ENCODE measurements at places on chromosomes 3 and 15.

GRCh38 chr3:162643245-162643644 is 1146.6 kb downstream of the OTOL1 start:
- no peak for DNase-seq

- DNase-seq = no peak
Observed at GRCh38 chr15:50909010-50909317, 481 bp downstream of the AP4E1 start.

DNA sequence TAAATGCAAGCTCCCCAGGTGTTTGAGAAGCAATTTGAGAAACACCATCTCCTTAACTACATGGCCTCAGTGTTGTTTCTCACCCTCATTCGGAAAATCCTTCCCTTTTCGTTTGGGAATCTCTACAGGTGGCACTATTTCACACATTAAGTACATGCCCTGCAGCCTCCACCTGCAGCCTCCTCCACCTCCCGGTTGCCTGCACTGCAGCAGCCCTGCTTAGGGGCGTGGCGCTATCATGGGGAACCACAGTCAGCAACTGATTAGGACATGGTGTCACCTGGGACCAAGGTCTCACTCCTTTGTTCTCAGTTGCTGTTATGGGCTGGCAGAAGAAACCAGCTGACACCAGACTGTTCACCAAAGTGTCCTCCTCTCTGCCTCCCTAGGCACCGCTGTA is 11.7 kb upstream of the ZNF774 start:
- DNase-seq = no peak

DNA sequence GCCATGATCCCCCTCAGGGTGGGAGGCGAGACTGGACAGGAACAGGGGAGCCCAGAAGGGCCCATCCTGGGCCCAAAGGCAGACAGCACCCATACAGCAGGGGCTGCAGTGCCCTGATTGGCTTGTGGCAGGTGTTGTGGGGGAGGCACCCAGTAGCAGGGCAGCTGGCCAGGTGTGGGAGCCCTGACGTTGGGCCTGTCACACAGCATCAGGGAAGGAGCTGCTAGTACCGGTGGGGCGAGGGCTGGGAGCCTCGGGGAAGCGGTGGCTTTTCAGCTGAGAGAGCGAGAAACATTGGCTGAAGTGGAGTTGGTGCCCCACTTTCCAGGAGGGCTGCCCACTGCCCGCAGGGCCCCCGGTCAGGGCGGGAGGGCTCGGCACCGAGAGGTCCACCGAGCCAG is 19.7 kb upstream of the CYP11A1 start:
- no peak for DNase-seq

- no peak for DNase-seq
Observed at GRCh38 chr3:109874896-109875708, 537.8 kb upstream of the DPPA4 start.

DNA sequence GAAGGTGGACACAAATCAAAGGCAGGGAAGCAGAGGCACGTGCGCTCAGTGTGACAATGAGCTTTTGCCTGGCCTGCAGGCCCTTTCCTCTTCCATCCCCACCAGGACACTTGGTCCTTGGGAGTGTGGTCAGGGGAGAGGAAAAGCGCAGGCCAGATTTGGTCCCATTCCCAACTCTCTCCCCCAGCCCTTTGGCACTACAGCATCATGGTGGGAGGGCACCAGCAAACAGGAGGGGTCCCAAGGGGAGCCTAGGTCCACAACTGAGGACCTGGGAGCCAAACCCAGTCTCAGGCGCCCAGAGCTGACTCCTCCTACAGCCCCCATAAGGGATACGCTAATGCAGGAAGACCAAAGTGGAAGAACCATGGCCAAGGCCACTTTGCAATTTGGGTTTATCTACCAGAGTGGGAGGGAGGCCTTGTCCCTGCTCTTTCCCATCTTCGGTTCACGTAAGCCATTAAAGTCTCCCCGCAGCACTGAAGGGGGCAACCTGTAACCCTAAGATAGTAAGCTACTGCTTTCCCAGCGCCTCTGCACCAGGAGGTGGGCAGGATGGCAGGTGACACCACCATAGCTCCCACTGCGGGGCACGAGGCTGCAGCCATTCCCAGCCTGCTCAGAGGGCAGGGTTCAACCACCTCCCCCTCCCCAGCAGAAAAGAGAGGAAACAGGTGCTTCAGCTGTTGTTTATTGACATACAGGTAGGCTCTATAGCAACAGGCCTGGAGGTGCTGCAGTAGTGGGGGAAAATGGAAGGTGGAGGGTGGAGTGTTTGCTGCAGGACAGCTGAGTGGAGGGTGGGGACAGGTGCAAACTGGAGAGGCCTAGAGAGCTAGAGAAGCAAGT is 993 bp upstream of the GRAMD2A start:
- DNase-seq = no peak

DNA sequence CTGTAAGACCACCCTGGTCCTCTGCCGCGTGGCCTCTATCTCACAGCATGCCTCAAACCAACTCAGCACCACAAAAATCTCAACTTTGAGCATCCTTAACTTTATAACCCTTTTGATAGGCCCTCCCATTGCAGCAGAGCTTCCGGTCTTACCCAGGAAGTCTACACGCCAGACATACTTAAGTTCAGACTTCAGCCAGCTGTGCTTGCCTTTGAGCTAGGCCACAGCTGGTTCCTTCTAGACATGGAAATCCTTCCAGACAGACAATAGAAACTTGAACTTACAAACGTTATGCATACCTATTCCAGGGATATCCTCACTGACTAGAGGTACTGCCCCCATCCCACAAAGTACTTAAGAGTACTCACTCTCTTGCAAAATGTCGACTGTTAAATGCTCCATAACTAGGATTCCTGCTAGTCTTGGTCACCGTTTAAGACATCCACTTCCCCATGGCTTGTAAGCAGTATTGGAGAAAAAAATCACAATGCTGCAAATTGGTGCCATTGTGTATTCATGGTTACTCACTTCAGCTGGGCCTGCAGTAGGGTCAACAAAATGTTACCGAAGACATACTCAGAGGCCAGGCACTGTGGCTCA is 183.5 kb downstream of the TBL1XR1 start:
- no peak for DNase-seq

GRCh38 chr3:184453296-184453695 is 73.4 kb downstream of the CHRD start:
- no peak for DNase-seq

- no peak for DNase-seq
Observed at GRCh38 chr3:141280086-141280485, 48.5 kb downstream of the PXYLP1 start.

DNA sequence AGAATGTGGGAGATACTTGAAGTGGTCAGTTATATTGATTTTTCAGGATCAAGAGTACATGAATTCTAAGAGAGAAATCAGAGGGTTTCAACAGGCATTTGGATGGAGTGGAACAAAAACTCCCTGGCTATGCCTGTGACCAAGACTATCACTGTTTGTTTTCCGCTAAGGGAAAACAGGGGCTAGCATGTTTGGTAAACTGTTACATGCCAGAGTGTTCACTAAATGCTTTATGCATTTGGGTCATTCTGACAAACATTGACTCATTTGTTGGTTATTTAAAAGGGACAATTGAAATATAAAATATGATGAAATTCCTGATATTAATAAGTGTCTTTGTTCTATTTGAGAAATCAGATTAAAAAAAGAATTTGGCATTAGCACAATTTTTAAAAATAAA is 603.9 kb upstream of the KCNMB2 start:
- no peak for DNase-seq

DNA sequence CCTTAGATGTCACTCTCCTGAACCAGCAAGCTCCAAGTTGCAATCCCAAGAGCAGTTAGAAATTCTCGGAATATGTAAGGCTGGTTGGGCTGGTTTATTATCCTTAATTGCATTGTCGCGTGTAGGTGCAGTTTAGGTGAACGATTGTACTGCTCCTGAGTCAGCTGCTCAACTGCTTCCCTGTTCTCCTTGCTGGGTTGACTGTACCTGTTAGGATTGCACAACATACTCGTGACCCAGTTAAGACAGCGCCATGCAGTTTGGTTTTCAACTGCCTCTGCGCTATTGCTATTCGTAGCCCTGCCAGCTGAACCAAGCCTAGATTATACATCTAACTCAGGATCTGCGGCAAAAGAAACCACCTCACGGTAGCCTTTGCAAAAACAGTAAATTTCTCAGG is 41.0 kb downstream of the BCL2L10 start:
- DNase-seq = no peak

- DNase-seq = no peak
Observed at GRCh38 chr3:87805670-87806069, 253.1 kb downstream of the CGGBP1 start.

DNA sequence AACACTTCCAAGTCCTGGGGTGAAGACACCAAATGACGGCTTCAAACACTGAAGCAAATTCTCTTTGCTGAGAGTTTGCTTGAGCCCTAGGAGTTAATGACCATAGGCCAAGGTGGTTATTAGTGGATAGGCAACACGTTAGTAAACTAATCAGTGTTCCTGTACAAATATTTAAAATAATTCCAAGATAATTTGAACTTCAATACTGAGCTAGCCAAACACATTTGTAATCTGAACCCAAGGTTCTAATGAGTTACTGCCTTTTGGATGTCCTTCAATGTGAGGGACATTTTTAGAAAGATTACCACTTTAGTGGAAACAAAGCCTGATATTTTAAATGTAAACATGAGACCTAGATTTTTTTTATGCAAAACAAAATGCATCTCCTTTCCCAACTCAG is 94.6 kb downstream of the THRB start:
- no peak for DNase-seq

DNA sequence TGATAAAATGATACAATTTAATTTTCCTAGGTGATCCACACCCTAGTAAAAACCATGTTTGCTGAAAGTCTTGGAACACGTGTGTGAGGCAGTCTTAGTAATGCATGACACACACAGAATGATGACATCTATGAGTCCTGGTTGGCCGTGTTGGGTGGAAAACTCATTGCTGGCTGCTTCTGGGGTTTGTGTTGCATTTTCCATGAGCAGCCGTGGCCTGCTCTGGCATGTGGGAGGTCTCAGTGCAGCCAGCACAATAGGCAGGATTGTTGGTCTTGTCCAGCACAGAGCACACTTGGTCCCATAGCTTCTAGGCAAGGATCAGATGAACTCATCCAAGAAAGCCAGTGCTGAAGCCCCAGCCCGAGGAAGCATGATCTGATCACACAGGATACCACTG is 172.8 kb upstream of the UBE3A start:
- no peak for DNase-seq

GRCh38 chr3:192445770-192446644 is 281.3 kb downstream of the FGF12 start:
- no peak for DNase-seq

GRCh38 chr3:101252945-101253344 is 67.4 kb downstream of the IMPG2 start:
- DNase-seq = no peak

DNA sequence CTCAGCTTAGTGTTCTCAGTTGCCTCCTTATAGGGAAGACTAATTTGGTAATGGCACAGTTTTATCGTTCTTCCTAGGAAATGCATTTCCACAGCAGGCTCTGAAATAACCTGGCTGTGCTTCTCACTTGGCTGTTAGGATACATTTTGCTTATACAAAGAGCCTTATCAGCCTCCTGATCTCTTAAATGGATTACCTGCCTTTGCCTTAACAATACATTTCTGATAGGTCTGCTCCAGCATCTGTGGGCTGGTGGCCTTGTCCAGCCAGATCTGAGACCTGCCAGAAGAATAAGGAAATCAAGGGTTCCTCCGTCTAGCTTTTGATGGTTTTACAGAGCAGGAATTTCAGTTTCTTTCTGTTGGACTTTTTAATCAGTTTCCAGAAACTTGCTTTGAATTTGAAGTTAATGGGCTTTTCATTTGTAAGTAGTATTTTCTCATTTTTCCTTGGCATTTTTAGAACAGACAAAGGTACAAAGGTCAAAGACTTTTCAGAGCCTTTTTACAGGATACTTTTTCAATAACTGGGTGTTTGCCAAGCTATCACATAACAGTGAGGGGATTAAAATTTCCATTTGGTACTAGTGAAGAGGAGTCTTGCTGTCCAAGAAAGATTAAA is 116.3 kb downstream of the AKAP13 start:
- DNase-seq = no peak

DNA sequence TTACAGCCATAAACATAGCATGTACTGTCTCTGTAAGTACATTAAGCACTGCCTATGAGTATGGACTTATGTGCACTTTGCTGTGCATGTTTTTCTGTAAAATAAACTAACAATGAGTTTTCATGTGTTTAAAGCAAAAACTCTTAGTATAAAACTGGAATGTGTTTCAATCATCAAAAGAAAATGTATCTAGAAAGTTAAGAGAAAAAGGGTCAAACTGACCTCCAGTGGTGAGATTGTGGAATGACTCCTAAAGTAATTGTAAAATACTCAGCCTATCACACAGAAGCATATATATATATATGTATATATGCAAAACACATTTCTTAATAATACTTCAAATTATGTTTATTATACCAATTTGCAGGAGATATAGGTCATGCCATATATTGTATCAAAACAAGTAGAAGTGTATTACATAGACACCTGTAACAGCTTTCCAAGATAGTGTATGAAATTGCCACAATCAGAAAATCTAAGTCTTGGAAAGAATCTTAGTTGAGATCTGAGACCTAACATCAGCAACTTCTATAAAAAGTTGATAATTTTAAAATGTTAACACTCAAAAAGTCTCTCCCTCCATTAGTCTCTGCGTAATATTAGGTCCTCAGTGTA is 199.6 kb downstream of the FMN1 start:
- DNase-seq = no peak

DNA sequence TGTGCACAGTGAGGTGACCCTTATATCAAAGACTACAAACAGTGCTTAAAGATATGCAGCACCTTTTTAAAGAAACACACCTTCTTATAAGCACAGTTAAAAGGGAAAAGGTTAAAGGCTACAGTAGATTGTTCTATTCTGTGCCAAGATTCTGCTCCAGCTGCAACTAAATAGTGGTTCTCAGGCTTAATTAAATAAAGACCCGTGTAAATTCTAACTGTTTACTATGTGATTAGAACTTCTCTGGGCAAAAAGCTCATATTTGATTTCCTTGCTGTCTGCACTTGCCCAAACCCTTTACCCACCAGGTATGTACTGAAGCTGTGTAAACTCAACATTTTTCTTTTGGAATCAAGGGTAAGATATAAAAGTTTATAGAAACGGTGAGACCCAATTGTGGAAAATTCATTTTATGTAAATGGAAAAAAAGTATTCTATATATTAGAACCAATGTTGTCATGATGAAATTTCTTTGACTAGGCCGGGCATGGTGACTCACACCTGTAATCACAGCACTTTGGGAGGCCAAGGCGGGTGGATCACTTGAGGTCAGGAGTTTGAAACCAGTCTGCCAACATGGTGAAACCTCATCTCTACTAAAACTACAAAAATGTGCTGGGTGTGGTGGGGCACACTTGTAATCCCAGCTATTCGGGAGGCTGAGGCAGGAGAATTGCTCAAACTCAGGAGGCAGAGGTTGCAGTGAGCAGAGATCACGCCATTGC is 230.6 kb downstream of the MECOM start:
- DNase-seq = no peak

GRCh38 chr3:193910886-193911738 is 224.8 kb upstream of the HES1 start:
- DNase-seq = no peak

- no peak for DNase-seq
Observed at GRCh38 chr3:66083096-66083678, 44.5 kb upstream of the MAGI1 start.
